ENCODE measurements at places on chromosomes 6 and 20.

- no peak for DNase-seq
Measured at GRCh38 chr20:60214901-60215815, 256.9 kb downstream of the CDH26 start.

DNA sequence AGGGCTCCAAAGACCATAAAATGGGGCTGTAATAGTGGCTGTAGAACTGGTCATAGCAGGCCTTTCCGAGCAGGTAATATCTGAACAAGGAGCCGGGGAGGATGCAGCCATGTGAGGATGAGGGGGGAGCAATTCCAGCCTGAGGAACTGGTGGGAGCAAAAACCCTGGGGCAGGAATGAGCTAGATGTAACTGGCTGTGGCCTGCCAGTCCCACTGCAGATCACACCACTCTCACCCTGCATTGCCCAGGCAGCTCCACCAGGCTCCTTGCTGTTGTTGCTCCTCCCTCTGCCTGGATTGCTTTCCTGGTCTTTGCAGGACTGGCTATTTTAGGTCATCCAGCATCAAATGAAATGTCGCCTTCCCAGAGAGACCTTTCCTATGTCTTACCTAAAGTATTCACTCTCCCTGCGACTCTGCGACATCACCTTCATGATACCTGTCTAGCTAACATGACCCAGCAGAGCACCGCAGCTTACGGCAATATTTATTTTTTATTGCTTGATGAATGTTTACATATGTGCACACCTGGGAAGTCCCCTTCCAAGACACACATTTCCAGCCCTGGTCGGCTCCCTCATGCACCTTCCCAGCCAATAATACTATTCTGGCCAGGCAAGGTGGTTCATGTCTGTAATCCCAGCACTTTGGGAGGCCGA lies 2.4 kb upstream of the ZFP64 start:
- no peak for DNase-seq

DNA sequence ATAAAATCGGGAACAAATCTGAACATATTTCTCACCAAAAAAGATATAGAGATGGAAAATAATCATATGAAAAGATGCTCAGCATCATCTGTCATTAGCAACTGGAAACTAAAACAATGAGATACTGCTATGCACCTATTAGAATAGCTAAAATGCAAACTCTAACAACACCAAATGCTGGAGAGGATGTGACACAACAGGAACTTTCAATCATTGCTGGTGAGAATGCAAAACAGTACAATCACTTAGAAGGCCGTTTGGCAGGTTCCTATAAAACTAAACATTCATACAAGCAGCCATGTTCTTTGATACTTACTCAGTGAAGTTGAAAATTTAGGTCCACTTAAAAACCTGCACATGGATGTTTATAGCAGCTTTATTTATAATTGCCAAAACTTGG lies 67.0 kb downstream of the FAM50B start:
- no peak for DNase-seq

DNA sequence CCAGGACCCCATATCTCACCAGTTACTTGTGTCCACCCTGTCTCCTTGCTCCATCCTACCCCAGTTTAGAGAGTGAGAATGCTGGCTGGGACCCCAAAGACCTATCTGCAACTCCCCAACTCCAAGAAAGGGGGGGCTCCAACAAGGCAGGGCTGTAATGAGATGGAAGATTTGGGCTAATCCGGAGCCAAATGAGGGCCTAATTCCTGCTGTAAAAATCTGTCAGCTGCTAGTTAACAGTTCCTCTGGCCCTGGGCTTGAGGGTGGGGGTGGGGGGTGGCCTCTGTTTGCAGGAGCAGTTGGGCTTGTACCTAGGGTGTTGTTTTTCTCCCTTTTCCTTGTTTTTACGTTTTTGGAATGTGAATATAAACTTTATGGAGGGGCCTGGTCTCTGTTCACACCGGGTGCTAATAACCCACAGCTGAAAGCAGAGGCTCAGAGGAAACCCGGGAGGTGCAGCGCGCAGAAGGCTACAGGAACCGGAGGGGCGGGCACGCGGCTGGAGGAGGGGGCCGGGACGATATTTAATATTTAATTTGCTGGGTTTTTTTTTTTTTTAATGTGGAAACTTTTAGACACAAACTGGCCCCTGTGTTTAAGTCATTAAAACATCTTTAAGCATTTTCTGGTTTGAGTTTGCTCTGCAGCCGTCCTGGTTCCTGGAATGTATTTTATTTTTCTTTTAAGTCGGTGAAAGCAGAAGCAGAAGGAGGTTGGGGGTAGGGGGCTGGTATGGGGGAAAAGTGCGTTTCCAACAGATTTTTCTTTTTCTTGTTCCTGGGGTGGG lies 70.7 kb downstream of the NCR2 start:
- no peak for DNase-seq

DNA sequence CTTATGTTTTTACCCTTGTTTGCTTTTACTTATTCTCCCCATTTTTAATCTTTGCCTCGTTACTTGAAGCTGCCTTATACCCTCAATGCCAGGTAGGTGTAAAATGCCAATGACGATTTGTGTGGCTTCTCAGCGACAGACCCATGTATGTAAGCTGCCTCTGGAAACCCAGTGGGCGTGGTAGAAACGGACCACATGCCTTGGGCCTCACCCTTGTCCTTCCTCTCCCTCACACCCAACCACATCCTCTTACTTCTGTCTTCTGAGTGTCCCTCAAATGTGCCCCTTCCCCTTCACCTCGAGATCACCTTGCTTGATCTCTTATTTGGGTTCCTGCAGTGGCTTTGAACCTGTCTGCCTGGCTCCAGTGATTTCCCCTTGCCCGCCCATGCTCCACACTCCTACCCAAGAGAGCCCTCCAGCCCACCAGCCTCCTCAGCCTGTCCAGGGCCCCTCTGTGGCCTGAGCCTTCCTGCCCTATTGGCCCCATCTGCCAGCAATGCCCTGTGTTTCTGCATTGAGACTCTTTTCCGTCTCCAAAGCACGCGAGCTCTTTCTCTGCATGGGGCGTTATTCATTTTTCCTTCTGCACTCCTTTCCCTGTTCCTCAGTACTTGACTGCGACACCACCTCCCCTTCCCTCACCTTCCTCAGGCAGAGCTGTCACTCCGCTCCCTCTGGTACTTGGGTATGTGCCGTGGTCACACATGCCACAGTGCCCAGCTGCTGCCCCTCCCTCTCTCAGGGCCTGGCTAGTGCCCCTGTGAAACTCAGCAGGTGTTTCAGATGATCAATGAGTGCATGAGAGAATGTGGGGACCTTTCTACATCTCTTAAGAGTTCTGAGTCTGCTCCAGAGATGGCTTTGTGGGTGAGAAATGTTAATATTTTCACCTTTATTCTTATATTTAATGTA lies 115.4 kb downstream of the SLX4IP start:
- DNase-seq, result no peak

DNA sequence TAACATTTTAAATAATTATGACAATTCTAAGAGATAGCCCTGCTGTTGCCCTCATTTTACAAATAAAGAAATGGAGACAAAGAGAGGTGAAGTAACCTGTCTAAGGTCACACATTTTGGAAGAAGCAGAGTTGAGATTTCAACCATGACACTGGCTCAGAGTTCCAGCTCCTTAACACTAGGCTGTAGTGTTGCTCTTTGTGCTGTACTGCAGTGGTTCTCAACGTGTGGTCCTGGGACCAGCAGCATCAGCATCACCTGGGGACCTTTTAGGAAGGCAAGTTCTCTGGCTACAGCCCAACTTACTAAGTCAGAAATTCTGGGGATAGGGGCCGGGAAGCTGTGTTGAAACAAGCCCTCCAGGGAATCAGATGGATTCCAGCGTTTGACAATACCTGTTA lies 62.4 kb upstream of the FERMT1 start:
- DNase-seq, result no peak

DNA sequence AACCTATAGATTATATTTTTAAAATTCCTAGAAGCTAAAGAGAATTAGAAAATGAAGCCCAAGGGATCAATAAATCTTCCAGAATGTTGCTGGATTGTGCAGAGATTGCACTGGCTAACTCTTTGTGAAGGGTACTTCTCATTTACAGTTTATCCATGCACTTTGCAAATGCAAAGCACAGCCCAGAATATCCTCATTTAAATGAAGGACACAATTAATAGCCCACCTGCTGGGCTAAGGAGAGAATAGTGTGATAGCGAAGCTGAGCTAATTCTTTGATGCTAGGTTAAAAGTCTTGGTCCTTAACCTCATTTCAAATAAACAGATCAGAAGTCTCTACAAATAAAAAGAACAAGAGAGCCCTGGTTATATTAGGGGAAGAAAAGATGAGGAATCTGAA lies 72.5 kb downstream of the SMPDL3A start:
- no peak for DNase-seq

DNA sequence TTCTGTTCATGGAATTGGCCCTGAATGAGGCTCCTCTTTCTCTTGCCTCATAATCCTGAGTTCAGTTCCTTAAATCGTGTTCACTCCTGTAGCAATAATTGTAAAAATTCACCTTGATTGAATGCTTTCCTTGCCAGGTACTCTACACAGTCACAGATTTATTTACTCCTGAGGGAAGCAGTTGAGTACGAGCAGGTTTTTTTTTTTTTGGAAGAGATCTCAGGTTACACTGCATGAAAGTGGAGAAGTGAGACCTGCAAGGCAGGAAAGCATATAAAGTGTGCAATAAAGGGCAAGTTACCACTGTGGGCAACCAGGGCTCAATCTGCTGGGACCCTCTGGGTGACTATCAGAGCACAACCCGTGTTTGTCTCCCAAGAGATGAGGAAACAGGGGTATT lies 93.0 kb upstream of the DOK5 start:
- no peak for DNase-seq

DNA sequence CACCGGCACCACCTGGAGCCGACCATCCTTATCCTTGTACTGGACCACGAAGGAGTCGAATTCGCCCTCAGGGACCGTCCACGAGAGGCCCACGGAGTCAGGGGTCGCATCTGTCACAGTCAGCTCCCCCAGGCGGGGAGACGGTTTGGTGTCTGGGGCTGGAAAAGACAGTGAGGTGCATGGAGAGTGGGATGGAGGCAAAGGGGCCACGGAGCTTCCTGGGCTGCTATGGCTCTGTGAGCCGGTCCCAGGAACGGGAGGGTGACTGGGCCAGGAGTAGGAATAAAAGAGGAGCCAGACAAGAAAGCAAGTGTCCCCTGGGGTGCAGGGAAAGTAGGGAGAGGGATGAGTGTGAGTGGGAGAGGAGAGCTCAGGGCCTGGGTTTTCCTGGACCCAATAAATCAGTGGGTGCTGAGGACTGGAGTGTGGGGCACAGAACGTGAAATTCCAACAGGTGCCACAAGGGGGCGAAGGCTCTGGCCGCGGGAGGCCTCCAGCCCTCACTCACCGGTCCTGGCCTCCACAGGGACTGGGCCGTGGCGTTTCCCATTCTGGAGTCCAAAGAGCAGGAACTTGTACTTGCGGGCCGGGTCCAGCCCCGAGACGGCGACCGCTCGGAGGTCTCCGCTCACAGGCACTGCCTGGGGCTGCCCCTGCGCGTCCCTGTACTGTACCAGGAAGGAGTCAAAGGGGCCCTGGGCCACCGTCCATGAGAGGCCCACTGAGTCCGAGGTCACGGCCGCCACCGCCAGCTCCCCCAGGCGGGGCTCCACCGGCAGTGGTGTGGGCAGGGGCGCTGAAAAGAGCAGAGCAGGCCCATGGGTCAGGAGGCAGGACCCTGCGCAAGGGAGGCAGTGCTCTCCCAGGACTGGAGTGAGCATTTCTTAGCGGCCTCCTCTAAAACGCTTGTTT lies 9.9 kb downstream of the CYP21A2 start:
- peak; percentile 80 for DNase-seq

- no peak for DNase-seq
Measured at GRCh38 chr6:117553142-117553541, 49.2 kb downstream of the GOPC start.

- peak; percentile 53 for DNase-seq
Measured at GRCh38 chr6:109456710-109457561, 1.4 kb upstream of the MICAL1 start.

GRCh38 chr6:34385793-34386195 lies 6.7 kb downstream of the NUDT3 start:
- no peak for DNase-seq

DNA sequence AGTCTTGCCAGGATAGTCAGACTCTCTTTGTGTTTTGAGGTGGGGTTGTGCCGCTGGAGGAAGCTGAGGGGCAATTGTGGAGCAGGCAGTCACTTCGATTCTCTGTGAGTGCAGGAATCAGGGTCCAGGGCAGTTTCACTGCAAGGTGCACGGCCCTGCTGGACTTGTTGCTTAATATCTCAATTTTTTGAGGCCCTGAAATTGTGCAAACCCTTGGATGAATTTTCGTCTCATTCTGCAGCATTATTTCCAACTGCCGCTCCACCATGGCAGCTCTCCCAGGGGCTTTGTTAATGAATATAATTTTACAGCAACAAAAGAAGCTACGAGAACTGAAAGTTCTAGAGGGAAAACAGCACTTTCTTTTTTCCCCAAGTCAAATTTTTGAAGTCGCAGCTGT lies 531.9 kb downstream of the QKI start:
- DNase-seq, result no peak

DNA sequence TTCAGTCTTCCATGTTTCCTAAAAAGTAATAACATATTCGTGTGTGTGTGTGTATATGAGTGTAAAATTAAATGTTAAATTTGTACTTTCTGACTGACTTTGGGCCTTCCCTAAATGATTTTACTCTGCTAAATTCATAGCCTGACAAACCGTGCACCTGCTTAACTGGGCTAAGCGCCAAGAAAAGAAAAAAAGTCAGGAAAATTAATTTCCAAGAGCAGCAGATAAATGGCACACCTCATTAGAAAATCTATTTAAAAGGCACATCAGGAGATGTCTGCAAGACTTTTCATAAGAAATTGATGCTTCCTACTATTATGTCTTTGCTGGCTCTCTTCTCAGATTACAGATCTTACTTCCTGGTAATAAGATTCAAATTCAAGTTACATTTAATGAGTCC lies 72.4 kb downstream of the TRDN start:
- no peak for DNase-seq

GRCh38 chr6:39301606-39302005 lies 12.6 kb downstream of the KCNK17 start:
- DNase-seq, result no peak

DNA sequence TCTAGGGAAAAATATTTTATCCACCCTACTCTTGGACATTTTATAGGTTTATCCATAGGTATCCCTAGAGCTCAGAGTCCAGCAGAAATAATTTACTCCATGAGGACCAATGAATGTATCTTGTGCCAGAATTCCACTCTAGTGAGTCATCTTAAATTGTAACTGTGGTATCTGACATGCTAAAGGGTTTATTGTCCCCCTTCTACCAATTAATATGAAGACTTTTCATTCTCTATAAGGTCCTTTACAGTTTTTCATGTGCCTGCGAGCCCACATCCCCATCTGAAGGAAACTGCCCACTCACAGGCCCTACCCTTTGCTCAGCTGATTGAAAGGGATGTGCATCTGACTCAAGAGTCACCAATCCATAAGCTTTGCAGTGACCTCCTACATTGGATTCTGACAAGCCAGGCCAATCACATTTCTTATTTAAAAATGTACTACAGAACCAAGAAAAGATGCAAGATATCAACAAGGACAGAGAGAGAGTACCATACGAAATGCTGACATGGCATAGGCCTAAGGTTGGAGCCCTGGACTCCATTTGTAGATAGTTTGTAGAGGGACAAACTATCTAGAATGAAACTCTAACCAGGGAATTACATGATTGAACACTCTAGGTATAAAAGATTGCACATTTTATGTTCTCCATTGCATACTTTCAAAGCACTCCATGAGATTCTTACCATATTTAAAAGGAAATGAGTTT lies 93.4 kb upstream of the DEFB112 start:
- DNase-seq, result no peak
